ENCODE measurements at places on chromosomes 1 and 21.

DNA sequence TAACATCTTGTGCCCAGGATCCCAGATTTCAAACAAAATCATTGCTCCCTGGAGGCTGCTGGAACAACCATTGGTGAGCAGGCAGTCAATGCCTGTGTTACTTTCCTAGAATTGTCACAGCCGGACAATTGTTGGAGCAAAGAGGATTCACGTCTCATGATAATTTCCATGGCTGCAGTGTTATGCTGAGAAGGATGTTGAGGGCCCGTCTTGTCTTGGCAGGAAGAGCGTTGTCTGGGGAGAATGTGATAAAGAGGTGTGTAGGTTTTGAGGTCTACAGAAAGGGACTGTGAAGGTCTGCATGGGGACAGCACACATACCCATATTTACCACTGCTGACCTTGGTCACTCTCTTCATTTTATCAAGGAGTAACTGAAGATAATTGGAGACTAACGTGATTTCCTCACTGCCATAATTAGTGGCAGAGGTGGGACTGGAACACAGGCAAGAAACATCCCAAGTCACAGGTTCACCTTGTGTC is 6.3 kb downstream of the MECR start:
- no peak for DNase-seq

- DNase-seq = no peak
Measured at GRCh38 chr1:9332513-9333143, 39.9 kb downstream of the SPSB1 start.

GRCh38 chr21:32916088-32916487 is 109.6 kb upstream of the OLIG2 start:
- no peak for DNase-seq

DNA sequence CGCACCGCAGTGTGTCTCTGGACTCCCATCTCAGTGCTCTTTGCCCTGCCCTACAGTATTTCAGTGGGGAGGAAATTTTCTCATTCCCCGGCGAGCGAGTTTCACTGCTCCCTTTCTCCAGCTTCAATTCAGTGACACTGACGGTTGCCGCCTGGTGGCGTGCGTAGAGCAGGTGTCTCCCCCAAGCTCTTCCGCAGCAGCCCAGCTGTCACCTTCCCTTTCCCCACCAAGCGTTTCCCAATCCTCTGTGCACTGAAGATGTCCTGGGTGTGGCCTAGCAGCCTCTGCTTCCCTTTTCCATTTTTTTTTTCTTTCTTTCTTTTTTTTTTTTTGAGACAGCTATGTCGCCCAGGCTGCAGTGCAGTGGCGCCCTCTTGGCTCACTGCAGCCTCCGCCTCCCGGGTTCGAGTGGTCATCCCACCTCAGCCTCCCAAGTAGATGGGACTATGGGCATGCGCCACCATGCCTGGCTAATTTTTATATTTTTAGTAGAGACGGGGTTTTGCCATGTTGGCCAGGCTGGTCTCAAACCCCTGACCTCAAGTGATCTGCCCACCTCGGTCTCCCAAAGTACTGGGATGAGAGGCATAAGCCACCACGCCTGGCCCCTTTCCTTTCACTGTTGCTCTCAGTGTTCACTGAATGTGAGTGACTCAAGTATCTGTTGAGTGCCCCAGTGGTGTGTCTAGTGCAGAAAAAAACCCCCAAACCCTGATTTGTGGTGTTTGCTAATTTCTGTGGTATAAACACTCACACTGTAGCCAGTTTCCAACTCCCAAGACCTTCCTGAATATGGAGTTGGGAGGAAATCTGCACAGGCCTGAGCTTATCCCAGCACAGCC is 30.1 kb downstream of the TNFRSF1B start:
- DNase-seq = peak; percentile 40

DNA sequence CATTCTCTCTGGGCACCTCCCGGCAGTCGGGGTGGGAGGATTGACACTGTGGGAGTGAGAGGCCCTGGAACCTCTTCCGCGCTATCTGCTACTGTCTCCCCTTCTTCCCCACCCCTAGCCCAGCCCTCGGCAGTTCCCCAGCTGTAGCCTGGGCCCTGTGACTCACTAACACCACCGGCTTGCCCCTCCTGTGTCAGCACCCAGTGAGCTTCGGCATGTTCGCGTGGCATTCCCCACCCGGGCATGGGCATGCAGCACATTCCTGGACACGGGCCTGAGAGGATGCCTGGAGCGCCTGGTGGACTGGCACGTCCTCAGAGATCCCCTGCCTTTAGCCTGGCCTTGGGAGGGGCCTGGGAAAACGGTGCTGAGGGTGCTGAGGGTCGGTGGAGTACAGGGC is 1.3 kb downstream of the CDK18 start:
- no peak for DNase-seq

DNA sequence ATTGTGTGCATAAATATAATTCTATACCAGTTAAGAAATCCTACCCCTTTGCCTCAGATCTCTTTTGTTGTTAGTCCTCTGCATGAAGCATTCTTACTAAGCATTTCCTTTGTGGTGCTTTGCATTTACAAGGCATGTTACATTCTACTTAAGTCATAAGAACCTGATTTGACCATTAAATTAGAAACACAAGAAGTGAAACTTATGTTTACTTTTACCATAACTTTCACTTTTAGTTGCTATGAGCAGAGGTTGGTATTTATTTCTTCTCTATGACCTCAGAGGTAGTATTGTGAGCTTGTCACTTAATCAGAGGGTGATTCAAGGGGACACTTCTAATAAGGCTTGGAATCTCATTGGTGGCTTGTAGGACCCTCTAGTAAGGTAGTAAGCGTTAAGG is 9.0 kb downstream of the FAM20B start:
- no peak for DNase-seq

DNA sequence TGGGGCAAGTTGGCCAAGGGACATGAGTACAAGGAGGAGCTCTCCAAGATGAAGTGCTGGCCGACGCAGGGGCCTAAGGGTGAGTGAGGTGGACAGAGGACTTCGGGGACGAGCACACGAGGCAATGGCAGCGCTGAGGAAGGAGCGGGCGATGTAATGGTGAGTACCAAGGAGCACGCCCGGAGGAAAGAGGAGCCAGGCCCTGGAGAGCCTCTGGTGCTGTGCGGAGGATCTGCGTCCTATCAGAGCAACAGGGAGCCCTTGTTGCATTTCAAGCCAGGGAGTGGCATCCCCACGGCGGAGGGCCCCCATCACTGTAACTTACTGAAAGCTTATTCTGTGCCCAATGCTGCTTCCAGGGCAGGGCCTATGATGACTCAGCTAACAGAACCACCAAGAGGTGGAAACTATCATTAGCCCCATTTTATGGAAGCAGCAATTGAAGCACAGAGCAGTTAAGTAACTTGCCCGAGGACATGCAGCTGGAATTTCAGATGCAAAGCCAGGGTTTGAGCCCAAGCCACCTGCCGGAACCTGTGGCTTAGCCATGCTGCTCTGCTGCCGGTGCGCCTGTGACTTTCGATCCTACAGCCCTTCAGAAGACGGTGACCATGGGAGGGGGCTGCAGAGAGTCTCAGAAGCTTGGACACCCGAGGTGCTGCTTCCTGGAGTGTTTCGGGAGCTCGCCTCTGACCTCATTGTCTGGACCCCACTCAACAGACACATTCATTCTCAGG is 17.6 kb upstream of the AJAP1 start:
- no peak for DNase-seq

- no peak for DNase-seq
Measured at GRCh38 chr1:160858507-160858906, 4.2 kb downstream of the CD244 start.

DNA sequence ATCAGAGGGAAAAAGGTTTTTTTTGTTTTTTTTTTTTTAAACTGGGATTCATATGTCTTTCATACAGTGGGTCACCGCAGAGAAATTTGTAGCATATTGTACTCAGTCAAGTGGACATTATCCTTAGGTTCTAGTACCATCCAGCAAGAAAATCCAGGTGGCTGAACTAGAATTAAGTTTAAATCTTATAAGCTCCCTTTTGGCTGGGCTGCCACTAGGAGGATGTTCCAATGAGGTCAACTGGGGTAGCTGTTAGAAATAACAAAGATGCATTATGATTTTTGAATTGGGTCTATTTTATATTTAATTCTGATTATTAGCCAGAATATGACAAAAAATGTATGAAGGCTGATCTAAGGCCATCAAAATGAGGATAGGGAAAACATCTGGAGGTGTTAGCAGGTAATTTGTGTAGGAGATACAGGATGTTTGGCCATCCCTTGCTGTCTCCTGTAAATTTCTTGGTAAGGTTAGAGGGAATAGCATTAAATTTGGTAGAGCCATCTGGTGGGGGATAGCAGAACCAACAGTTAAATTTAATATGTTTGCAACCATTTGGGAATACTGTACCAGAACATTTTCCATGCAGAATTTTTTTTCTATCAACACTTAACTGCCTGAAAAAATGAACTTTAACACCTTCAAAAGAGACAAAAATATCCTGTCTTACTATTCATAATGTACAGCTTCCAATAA is 568.5 kb upstream of the B3GALT2 start:
- no peak for DNase-seq

DNA sequence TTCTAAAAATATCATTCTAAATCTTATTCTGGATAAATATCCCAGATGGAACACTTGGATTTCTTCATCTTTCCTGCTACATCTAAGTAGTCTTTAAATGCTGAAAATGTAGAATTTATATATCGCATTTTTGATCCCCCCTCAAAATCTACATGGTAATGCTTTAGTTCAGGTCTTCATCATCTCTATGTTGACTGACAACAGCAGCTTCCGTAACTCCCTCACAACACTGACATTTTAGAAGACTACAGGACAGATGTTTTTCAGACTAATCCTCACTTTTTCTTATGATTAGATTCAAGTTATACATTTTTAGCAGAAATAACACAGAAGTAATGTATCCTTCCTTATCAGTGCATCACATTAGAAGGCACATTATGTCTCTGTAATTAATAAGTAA is 336.5 kb downstream of the LMO4 start:
- no peak for DNase-seq

DNA sequence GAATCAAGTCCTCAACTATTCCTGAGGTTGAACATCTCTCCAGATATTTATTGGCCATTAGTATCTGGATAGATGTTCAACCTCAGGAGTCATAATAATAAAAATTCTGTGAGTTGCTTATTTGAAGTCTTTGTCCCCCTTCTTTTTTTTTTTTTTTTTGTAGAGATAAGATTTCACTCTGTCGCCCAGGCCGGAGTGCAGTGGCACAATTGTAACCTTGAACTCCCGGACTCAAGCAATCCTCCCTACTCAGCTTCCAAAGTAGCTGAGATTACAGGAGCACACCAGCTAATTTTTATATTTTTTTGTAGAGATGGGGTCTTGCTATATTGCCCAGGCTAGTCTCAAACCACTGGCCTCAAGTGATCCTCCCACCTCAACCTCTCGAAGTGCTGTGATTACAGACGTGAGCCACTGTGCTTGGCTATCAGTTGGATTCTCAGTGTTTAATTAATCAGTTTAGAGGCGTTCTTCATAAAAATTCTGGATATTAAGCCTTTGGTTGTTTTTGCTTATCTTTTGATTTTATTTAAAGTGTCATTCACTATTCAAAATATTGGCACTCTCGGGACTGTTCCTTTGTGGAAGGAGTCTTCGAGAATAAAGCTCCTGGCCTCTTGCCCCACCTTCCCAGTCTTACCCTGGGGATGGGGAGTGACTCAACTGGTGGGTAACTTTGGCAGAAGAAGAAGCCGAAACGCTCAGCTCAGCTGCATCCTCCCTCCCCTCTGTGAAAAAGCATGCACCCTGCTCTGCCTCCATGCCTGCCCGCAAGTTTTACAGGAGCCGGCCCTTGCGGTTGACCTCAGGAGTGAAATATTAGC is 11.2 kb upstream of the HYI start:
- no peak for DNase-seq

- DNase-seq = no peak
Measured at GRCh38 chr1:70331962-70332361, 22.6 kb downstream of the ANKRD13C start.

- no peak for DNase-seq
Measured at GRCh38 chr1:67342076-67342890, 34.6 kb downstream of the IL12RB2 start.

- peak; percentile 38 for DNase-seq
Measured at GRCh38 chr1:109253803-109254620, 4.7 kb downstream of the CELSR2 start.

DNA sequence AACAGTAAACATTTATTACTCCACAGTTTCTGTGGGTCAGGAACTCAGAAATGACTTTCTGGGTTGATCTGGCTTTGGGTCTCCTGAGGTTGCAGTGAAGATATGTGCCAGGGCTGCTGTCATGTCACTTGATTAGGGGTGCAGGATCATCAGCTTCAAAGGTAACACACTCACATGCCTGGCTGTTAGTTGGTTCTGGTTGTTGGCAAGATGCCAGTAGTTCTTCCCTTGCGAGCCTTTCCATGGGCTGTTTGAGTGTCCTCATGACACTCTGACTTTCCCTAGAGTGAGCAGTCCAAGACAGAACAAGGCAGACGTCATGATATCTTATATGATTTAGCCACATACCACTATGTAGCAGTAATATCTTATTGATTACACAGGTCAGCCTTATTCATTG is 1.8 kb downstream of the SWT1 start:
- no peak for DNase-seq

DNA sequence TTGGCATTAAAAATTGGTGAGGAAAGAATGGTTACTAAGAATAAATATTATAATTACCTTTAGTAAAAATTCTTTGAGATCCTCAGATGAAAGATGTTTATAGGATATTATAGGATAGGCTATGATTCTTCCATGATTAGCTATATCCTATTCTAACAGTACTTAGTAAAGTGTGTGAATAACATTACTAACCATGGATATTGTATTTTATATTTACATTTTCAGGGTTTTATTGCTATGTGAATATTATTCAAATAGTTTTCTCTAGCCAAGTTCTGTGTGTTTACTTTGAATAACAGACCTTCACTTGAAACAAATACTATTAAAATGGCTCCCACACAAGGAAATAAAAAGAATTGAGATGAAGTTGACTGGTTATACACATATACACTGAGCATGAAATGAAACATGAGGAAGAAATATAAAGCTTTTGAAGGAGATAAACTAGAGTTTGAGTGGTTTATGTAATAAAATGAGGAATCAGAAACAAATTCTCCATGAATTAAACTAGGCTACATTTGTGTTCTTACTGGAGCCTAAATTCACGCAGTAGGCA is 479.4 kb upstream of the PKN2 start:
- no peak for DNase-seq
